ENCODE measurements at places on chromosomes 6 and 20.
A peak's percentile ranks its signal among the peaks of the same experiment; 100 is the strongest.

DNA sequence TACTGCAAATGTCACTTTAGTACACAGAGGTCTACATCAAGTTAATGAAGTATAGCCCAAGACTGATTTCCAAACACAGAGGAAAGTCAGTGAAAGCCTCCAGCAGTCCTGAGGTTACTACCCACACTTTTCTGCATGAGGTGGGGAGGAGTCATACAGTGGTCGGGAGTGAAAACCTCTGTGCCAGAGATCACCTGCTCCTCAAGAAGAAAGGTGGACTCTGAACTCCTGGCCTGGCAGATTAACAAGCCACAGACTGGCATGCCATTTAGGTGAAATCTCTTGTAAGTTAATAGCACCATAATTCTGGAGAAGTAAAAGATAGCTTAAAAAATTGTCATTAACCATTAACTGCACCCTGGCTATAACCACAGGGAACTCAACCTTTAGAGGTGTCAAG, 125.0 kb upstream of the LAMP5 start:
- no peak for DNase-seq

DNA sequence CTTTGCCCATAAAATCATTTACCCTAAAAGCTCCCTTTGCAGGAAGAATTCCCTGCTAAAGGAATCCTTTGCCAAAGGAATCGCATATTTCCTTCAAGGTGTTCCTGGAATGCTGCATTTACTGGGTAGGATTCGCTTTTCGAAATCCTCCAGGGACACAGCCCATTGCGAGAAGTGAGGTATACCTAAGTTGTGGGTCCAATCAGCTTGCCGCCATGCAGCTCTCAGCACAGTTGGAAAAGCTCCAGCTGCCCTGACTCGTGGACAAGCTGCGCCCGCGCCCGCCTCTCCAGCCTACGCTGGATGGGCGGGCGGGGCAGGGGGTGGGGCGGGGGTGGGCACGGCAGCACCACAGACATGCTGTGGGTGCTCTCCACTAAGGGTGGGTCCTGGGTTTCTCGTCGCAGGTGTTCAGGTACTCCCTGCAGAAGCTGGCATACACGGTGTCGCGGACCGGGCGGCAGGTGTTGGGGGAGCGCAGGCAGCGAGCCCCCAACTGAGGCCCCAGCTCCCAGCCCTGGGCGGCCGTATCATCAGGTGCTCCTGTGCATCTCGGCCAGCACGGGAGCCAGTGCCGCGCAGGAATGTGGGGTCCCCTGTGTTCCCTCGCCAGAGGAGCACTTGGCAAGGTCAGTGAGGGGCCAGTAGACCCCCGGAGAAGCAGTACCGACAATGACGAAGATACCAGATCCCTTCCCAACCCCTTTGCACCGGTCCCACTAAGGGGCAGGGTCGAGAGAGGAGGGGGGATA, 1.4 kb downstream of the NNAT start:
- DNase-seq: no peak

- DNase-seq: no peak
Observed at GRCh38 chr6:131061751-131062119, 1.3 kb downstream of the EPB41L2 start.

DNA sequence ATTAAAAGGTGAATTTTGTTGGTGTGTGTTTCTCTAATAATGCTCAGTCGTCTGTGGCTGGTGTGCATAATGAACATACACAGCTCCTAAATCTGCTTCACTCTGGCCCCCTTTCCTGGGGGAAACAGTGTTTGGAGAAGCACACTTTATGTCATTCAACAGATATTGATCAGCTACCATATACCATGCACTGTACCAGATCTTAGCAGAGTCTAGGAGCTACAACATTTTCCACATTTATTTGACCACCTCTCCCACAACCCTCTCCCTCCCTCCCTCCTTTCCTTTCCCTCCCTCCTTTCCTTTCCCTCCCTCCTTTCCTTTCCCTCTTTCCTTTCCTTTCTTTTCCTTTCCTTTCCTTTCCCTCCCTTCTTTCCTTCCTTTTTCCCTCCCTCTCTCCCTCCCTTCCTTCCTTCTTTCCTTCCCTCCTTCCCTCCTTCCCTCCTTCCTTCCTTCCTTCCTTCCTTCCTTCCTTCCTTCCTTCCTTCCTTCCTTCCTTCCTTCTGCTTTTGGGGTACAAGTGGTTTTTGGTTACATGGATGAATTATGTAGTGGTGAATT, 85.7 kb downstream of the PLCB4 start:
- DNase-seq: no peak

DNA sequence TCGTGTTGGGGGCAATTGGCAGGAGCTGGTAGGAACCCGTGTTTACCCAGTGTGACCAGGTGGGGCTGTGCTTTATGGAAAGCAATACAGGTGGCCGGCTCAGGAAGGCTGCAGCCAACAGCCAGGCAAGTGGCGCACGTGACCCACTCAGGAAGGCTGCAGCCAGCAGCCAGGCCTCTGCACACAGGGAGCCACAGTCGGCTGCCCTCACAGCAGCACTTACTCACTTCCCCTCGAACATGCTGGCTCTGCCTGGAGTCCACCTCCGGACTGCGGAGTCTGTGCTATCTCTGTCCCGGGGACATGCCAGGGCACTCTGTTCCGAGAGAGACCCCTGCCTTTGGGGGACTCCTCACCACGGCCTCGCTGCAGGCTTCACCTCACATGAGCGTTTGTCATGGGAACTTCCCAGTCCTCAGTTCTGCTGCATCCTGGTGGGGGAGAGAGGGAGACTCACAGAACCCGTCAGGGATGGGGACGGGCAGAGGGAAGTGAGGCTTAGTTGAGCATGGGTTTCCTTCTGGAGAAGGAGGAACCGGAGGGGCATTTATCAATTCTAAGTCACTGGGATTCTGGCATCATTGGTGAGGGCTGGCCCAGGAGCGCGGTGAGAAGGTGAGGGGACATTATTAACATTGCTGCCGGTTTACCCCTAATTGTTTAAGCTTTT, 76.8 kb downstream of the TTLL2 start:
- DNase-seq: no peak

- no peak for DNase-seq
Observed at GRCh38 chr20:56985066-56985685, 281.3 kb downstream of the BMP7 start.

- DNase-seq: no peak
Observed at GRCh38 chr6:4940416-4940815, 63.4 kb downstream of the RPP40 start.

DNA sequence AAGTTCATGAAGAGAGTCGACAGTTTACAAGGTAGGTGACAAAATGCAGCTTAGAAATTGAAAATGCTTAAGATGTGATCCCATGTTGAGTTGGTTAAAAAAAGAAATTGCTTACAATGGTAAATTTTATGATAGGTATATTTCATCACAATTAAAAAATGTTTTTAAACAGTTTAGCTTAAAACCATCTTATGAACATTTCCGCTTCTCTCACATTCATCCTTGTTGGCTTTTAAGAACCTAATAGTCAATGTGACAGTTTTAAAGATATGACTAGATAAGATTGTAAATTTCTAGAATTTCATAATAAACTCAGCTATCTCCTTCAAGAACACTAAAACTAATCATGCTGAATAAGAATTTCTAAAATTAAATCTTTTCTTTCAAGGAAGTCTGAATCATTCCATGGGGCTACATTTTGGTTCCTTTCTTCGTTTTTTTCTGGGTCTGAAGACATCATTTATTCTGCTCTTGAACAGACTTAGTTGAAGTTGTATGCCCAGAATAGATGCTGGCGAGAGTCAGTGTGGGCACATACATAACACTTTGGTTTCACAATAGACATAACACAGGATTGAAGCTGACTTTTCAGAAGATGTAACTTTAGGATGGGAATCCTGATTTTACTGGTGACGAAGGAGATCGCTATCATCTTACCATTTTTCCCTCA, 35.9 kb upstream of the LTV1 start:
- DNase-seq: no peak

DNA sequence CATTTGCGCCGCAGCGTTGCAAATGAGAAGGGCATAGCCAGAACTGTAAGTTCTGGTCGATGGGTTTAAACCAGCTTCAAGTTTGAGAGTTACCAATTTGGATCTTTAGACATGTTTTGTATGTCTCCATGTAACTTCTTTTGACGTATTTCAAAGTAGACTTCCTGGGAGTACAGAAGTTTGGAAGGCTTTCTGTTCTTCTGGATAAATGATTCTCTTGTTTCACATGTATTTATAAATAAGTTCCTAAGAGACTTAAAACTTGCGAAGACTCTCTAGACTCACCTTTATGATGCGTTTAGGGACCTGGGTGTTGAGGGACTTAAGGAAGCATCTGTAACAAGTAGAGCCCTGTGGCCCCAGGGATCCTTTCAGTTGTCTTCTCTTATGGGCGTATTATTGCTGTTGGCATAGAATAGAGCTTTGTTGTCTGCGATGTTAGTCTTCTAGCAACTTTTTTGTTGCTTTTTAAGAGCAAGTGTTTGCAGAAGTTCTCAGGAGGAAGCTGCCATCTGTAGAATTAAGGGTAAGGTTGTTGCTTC, 1.3 kb downstream of the CDYL start:
- DNase-seq: no peak

GRCh38 chr6:23775127-23775526, 350.9 kb upstream of the NRSN1 start:
- no peak for DNase-seq

DNA sequence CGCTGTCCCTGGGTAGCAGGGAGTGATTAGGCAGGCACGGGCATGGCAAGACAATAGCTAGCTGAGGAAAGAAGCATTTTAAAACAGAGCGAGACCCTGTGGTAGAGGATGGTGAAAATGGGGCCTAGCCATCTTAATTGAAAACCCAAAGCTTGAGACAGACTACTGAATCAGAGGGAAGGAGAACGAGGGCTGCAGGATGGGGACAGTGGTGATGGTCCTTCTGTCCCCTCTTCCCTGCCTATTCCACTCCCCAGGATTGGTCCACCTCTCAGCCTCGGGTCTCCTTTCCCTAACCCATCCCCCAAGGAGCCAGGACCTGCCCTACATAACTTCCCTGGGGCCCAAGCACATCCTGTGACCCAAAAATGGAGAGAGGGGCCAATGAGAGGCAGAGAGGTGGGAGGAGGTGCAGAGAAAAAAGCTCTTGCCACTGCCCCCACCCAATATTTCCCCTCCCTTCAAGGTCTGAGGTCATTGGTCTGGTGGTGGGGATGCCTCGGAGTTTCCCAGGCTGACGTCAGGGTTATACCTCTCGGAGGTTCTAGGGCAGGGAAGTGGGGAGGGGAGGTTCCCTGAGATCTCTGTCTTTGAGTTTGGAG, 884 bp upstream of the CUTA start:
- DNase-seq: no peak

- no peak for DNase-seq
Observed at GRCh38 chr6:151280859-151281258, 41.1 kb downstream of the AKAP12 start.

- DNase-seq: peak; percentile 49
Observed at GRCh38 chr20:53899351-53900167, 170.8 kb downstream of the BCAS1 start.

DNA sequence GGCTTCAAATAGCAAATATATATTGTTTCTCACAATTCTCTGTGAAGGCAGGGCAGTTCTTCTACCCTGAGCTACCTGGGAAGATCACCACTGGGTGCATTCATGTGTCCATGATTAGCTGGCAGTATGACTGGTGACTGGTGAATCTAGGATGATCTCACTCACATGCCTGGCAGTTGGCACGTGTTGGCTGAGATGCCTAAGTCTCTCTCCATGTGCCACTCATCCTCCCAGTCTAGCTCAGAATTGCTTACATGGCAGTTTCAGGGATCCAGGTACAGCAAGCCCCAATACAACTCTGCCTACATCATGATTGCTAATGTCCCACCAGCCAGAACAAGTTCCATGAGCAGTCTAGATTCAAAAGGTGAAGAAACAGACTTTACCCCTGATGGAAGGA, 346.8 kb upstream of the CNR1 start:
- DNase-seq: no peak

- no peak for DNase-seq
Observed at GRCh38 chr6:113397236-113397635, 459.9 kb upstream of the MARCKS start.

GRCh38 chr20:21944227-21944626, 238.8 kb downstream of the PAX1 start:
- no peak for DNase-seq

DNA sequence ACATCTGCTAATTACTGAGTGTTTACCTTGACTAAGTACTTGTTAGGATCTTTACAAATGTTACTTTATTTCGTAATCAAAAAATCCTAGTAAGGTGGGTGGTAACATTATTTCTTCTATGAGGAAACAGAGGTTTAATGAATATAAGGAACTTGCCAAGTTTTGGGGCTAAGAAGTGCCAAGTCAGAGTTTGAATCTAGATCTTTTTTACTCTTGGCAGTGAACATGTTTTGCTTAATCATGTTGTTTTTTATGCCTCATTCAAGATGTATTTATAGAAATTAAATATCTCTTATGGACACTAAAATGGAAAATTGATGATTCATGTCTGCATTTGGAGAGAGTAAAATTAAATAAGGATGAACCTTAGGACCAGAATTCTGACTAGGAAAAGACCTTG, 393.7 kb downstream of the UTRN start:
- DNase-seq: no peak

DNA sequence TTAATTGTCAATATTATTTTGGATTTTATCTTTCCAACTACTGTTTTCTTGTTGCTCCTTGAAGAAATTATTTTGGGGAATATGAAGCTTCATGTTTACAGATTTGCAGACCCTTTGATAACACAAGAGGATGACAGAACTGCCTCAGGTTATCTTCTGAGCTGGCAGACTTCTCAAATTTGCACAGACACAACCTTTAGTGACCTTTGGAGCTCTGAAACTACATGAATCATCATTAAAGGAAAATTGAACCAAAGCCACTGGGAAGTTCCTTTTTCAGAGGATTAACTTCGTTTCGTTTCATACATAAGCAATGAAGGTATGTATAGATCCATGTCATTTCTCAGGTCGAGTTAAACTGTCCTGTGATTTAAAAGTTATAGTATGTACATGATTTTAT, 85.9 kb downstream of the FBXO5 start:
- DNase-seq: no peak

- DNase-seq: no peak
Observed at GRCh38 chr6:169106176-169106575, 147.5 kb downstream of the THBS2 start.

DNA sequence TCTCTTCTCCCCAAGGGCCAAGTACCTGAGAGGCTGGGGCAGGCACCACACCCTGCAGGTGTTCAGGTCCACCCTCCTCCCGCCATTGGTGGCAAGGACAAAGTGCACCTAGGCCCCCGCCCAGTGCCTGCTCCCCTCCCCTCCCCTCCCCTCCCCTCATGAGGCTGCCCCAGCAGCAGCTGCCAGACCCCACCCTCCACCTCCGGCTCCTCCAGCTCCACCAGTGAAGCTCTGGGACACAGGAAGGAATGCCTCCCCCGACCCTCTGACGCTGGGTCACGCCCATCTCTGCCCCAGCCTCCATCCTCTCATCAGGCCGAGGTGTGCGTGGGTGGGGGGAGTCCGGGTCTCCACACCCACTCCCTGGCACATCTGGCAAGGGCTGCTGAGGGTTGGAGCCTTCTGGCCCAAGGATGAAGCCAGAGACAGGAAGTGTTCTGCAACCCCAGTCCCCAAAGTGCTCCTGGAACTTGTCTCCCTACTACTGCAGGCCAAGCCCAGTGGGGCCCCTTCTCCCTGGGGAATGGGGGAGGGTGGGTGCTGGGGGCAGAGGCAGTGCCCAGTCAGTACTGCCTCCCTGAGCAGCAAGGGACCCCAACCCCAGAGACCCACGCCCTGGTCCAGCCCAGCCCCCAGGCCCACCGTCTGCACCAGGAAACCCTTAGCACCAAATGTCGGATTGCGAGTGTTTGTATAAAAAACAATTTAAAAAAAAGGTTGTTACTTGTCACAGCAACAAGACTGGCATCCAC, 1.6 kb upstream of the UCKL1 start:
- no peak for DNase-seq

Data from stimulated activated CD8-positive, alpha-beta memory T cell treated with anti-CD3 and anti-CD28 coated beads, Interleukin-4, amount 100 ng/mL, for 4 hours (primary cell).